Smooth muscle cell of the brain vasculature (primary cell): ENCODE measurements at places on chromosomes 2 and 18.
A peak's percentile ranks its signal among the peaks of the same experiment; 100 is the strongest.

DNA sequence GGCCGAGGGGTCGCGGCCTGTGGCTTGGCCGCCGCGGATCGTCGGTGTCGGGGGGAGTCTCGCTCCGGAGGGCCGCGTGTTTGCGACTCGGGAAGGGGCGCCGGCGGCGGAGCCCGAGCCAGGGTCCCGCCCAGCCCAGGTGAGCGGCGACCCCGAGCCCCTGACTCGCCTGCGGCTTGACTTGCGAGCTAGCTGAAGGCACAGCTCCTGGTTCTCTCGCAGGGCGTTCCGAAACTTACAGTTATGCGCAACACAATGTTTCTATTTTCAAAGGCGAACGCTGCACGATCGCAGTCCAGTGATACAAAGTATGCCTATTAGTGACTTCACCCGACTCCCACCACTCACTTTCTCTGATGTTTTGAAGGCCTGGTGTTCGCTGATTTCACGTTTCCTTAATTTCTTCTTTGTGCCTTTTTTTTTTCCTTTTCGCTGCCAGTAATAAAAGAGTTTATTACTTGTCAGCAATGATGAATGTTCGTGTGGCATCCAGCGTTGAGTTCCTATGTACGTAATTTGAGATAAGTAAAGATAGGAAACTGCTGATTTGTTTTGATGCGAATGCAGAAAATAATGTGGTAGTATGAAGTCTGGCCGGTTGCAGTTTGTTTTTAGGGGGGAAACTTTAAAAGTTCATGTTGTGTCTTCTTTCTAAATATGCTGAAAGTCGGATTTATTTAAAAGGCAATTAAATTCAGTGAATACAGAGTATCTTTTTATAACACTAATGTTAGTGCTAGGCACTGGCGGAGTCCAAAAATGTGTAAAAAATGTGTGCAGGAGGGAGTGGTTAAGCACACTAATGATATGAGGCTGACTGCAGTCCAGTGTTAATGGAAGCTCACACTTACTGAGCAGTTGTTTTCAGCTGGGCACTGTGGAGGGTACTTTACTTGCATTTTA lies 706 bp downstream of the UBXN2A start:
- DNase-seq: no peak

- no peak for DNase-seq
Measured at GRCh38 chr18:10122988-10123950, 209.5 kb downstream of the VAPA start.

- DNase-seq: no peak
Measured at GRCh38 chr18:67218556-67218955, 298.0 kb downstream of the DSEL start.

DNA sequence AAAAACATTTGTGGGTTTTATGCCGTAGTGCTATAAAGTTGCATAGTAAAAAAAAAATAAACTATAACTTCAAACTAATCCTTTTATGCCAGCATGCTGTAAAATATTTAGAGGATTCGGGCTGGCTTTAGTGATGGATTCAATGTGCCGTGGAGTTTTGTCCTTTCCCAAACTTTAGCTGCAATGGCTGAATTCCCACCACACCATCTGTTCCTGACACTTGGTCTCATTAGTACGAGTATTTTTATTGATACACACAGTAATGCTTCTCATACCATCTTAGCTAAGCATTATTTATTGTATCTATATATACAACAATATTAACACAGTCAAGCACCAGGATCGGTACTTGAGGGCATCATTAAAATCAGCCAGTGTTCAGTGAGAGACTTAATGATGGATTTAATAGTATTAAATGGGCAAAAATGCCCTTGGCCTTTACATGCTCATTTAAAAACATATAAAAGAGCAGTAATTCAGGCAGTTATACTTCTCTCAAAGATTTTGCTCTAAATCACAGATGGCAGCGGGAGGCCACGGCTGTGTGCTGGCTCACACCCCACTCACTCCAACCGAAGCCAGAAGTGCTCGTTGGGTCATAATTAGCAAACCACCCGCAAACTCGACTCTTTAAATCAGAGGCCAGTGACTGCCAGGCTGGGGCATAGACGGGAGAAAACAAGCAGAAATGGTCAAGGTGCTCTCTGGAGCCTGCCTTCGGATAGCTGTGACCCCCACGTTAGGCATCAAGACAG lies 297.0 kb upstream of the REV1 start:
- DNase-seq: no peak

- DNase-seq: no peak
Measured at GRCh38 chr2:14631406-14632040, 994 bp upstream of the LRATD1 start.

GRCh38 chr18:64707052-64707451 lies 558.2 kb upstream of the LINC00305 start:
- no peak for DNase-seq

GRCh38 chr18:73462092-73462491 lies 594.3 kb upstream of the NETO1 start:
- DNase-seq: peak; percentile 67

DNA sequence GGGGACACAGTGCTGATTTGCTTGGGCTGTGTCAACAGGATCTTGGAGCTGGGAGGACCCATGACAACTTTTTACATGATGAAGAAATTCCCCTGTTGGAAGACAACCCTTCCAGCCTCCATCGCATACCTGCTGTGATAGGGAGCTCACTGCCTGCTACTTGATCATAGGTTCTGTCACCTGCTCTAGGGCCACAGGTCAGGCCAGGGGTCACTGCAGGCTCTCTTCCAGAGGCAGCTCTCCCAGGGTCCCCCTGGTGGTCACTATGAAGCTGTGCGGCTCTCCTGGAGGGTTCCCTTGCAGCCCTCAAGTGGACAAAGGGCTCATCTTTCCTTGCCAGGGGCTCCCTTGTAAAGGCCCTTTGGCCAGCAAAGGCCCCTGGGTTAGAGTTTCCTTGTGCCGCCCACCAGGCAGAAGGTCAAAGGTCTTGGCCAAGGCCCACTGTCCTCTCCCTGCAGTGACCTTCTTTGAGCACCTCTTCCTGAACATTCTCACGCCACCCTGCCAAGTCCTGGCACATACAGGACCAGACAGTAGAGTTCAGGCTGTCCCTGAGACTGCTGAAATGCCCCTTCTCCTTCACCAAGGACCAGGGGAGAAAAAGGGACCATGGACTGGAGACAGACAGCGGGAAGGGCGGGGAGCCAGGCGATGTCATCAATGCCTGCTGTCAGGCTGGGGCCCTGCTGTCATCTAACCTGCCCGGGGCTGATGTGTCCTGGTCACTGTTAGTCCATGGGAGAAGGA lies 345.1 kb downstream of the DYSF start:
- DNase-seq: no peak
